ENCODE measurements at places on chromosomes 2 and 18. TPM values are rescaled to one million over a fixed set of nuclear protein-coding genes. Genes with fewer than 3 reads are reported as not detected.

DNA sequence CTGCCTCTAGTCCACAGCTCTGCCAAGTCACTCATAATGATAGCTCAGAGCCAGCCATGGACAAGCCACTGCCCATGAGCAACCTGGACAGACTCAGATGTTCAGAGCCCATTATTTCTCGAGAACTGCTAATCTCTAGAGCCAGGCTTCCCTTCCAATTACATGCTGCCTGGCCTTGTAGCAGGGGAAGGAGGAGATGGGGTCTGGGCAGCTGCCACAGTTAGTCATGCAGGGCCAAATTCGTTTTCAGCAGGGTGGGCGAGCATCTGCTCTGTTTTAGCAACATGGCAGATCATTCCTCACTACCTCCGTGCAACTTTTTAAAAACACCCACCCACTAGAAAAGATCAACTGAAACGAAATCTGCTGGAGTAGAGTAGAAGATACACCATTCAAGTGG is 141.8 kb downstream of the MYO5B start:
- H3K27ac ChIP-seq: no peak overlapping the region
- peaks cover 4% of the 10 kb centered on the region for H3K27me3 ChIP-seq
- H3K4me3 ChIP-seq: no peak overlapping the region
- no peaks in the 10 kb centered on the region for H3K4me1 ChIP-seq
- no peak for DNase-seq

GRCh38 chr2:237150831-237151375 is 65.2 kb downstream of the COPS8 start:
- H3K4me1 ChIP-seq: peaks cover 17% of the 10 kb centered on the region
- no peak overlapping the region for H3K27ac ChIP-seq
- H3K27me3 ChIP-seq: no peaks in the 10 kb centered on the region
- H3K4me3 ChIP-seq: no peak overlapping the region

GRCh38 chr2:62654876-62655359 is 50.6 kb upstream of the EHBP1 start:
- no peaks in the 10 kb centered on the region for H3K27me3 ChIP-seq
- DNase-seq: no peak
- peaks cover 4% of the 10 kb centered on the region for H3K4me1 ChIP-seq

DNA sequence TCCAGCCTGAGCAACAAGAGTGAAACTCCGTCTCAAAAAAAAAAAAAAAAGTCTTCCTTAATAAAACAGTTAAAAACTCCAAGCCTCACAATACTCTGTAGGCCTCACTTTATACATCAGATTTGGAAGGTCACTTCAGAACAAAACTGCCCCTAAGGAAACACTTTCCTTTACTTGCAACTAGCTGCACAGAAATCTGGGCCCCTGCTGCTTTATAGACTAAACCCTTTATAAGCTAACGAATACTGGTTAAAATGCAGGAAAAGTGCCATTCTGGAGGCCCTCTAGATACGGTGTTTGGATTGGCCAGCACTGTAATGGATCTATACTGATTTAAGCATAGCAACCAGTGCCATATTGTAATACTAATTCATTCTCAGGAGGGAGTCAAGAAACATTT is 1.5 kb downstream of the ABHD1 start:
- DNase-seq: no peak
- H3K27ac ChIP-seq: no peak overlapping the region
- H3K27me3 ChIP-seq: no peaks in the 10 kb centered on the region
- H3K4me1 ChIP-seq: peaks cover 12% of the 10 kb centered on the region
- H3K4me3 ChIP-seq: no peak overlapping the region

MALT1 gene
- total RNA-seq: 21.7 TPM

AMER3 gene
- not detected for total RNA-seq

LAMA3 gene
- total RNA-seq: 11.5 TPM

CDH2 gene
- 10.9 TPM for total RNA-seq
